Ovary (tissue), 10 donors: ENCODE measurements at places on chromosomes 3 and 15.
A peak's percentile ranks its signal among the peaks of the same experiment; 100 is the strongest.

- DNase-seq, result no peak
Measured at GRCh38 chr15:96372554-96372953, 42.1 kb downstream of the NR2F2 start.

DNA sequence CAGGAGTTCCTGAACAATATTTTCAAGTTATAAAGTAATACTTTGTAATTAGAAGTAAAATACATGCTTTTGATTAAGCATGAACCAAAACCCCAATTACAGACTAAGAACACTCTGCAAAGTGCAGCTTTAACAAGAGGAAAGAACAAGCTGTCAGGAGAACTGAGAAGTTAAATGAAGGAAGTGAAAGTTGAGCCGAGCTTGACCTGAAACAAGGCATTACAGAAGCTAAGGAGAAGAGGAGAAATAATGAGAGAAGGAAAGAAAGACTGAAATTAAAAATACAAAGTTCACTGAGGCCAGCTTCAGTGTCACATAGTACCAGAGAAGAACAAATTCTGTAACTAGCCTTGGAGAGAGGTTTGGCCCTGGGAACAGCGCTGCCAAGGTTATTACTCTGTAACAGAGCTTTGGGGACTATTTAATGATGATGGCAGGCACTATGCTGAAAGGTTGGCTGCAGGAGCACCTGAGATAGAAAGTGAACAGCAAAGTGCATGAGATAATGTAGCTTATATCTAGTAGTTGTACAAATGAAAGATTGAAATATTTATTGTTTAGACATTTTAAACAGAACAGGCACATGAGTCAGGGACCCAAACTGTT lies 241.9 kb upstream of the PEX5L start:
- DNase-seq, result no peak

GRCh38 chr3:172201870-172202236 lies 162.5 kb downstream of the FNDC3B start:
- DNase-seq, result no peak

- no peak for DNase-seq
Measured at GRCh38 chr3:69065318-69065964, 13.3 kb upstream of the TMF1 start.

DNA sequence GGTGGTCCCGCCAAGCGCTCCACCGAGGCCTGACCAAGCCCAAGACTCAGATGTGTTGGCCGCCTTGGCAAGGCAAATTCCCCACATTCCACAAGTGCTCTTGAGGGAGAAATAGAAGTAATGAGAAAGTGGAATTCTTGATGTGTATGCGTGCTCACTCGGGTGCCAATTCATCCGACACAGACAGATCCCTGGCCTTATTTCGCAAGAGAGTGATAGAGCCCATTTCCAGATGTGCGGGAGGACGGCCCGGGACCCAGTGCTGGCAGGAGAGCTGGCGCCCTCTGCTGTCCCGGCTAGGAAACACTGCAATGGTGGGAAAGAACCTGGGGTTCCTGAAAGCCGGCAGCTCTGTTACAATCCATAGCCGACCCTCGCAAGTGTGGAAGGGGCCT lies 76.0 kb downstream of the HMG20A start:
- peak; percentile 89 for DNase-seq

DNA sequence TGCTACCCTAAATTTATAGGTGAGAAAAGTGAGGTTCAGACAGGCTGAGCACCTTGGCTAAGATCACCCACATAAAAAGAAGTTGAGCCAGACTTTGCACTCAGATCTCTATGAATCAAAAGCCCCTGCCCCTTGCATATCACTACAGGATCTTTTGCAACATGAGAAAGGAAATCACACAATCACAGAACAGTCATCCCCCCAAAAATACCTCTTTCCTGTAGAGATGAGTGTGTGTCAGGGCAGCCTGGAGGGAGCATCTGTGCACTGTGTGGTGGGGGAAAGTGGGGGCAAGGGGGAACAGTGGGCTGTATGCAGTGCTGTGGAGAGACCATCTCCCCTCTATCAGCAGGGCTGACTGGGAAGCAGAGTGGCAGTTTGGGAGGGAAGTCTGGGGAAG lies 46.6 kb downstream of the EPHB3 start:
- no peak for DNase-seq

DNA sequence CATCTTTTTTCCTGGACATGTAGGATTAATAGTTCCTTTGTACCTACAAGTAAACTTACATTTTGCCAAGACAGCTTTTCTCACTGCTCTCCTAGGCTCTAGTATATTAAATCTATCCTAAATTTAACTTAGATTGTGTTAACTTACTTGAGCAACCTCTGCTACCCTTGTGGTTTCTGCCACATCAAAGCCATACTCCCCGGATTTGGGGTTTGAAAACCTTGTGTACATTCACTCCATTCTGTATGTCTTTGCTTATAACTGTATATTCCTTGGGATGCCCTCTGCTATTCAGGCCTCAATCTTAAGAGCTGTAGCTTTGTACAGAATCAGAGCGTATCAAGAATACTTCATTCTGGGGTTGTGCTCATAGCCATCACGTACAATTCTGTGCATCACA lies 60.4 kb downstream of the ARIH1 start:
- no peak for DNase-seq

- DNase-seq, result no peak
Measured at GRCh38 chr3:196514350-196514716, 813 bp downstream of the SMCO1 start.

- DNase-seq, result no peak
Measured at GRCh38 chr3:2948882-2949281, 161.3 kb downstream of the IL5RA start.

- no peak for DNase-seq
Measured at GRCh38 chr3:65837604-65838003, 201.1 kb downstream of the MAGI1 start.

DNA sequence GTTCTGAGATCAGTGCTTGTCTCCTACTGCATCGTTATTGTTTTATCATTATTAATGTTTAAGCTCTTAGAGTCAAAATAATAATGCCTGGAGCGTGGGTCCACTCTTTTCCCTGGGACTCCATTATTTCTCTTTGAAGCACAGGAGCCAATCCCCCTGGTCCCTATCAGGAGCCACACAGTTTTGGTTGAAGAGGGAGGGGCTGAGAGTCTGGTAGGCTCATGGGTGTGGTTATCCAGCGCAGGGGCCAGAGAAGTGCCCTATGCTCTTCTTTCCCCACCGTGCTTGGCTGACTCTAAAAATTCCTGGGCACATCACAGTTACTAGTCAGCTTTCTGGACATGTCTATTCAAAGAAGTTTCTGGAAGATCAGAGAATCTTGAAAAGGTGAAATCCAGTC lies 121.5 kb downstream of the DNAJB8 start:
- DNase-seq, result no peak

GRCh38 chr3:13053420-13053819 lies 19.8 kb downstream of the IQSEC1 start:
- DNase-seq, result no peak

- DNase-seq, result peak; percentile 37
Measured at GRCh38 chr3:47578119-47578632, 489 bp downstream of the CSPG5 start.

- DNase-seq, result no peak
Measured at GRCh38 chr3:124607163-124607562, 123.1 kb upstream of the UMPS start.

DNA sequence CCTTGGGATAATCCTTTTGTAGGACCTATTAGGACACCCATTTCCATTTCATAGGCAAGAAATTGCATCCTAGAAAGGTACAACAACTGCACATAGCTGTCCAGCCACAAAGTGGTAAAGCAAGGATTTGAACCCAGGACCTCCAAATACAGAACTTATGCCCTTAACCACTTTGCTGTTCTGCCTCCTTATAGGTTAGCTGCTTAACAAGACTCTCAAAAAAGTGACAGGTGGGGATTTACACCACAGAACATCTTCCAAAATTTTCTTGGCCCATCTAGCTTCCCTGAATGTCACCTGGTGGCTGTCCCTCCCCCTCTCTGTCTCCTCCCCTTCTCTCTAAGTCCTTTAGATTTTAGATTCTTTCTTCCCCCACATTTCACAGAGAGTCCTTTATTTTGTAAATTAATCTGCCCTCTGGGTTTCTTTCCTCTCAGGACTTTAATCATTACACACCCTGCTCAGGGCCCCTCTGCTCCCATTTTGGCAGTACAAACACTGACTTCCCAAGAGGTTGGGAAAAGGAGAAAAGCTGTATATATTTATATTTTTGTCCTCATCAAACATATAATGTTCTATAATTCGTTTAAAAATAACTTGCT lies 120.6 kb downstream of the CPNE4 start:
- DNase-seq, result no peak

GRCh38 chr15:99504071-99504822 lies 61.5 kb upstream of the MEF2A start:
- no peak for DNase-seq

DNA sequence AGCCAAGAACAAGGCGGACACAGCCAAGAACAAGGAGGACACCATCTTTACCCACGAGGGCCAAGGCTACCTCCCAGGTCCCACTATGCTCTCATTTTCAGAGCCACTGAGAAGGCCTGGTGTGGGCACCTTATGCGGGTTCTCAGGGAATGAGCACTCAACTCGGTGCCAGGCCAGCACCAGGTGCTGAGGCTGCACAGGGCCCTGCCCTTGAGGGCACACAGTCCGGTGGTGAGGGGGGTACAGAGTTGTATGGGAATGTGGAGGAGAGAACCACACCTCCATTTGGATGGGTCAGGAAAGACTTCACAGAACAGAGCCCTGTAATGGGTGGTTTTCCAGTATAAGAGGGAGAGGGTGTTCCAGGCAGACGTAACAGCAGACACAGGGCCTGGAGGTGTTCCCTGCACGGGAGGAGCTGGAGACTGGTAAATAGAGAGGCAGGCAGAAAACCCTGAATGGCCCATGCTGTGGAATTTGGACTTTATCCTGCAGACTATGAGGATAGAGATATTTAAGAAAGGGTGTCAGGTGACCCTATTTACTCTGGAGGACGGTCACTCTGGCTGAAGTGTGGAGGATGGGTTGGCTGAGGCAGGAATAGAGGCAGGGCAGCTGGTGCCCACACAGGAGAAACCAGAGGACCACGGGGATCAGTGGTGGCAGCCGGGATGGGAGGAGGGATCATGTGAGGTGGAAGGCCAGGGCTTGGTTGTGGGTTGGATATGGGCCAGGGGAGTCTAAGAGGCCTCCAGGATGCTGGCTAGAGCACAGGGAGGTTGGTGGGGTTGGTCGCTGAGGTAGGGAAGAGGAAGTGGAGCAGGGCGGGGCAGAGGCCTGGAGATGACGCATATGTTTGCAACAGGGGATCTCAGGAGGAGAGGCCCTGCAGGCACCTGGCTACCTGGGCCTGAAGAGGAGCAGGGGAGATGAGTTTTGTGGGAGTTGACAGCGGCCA lies 34.6 kb downstream of the CRABP1 start:
- no peak for DNase-seq

GRCh38 chr3:101574388-101575112 lies 570 bp downstream of the PCNP start:
- DNase-seq, result peak; percentile 65

GRCh38 chr3:68033867-68034266 lies 379.5 kb upstream of the SUCLG2 start:
- no peak for DNase-seq

DNA sequence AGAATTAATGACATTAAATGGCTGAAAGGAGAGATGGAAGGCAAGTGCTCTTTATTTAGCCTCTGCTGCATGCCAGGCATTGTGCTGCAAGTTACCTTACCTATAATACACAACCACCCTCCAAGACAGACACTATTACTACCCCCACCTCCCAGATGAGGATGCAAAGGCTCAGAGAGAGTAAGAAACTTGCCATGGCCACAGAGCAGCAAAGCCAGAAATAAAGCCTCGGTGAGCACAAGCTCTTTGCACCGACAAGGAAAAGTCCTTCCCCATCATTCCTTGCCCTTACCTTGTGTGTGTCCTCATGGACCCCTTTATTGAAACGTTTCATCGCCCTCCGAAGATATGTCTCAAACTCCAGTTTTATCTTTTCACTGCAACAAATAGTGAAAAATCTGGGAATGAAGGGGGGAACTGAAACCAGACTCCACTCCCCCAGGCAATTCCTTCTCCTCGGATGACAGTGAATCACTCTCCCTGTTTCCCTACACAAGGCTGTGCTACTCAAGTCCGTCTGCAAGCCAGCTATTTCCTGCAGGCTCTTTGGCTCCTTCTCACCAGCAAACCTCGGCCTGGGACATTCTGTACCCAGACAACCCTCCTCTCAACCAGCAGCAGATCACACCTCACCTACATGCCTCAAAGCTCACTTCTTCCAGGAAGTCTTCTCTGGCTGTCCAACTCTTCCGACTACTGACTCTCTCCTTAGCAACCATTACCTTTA lies 11.4 kb downstream of the XPC start:
- DNase-seq, result no peak

GRCh38 chr15:93954985-93955571 lies 276.3 kb upstream of the MCTP2 start:
- DNase-seq, result no peak

GRCh38 chr3:94303897-94304296 lies 241.0 kb downstream of the NSUN3 start:
- DNase-seq, result no peak

GRCh38 chr15:40436116-40436891 lies 4.4 kb upstream of the BAHD1 start:
- DNase-seq, result peak; percentile 73

GRCh38 chr3:188154809-188155574 lies 1.0 kb downstream of the LPP start:
- no peak for DNase-seq

GRCh38 chr3:16319307-16319706 lies 54.3 kb downstream of the OXNAD1 start:
- DNase-seq, result no peak

DNA sequence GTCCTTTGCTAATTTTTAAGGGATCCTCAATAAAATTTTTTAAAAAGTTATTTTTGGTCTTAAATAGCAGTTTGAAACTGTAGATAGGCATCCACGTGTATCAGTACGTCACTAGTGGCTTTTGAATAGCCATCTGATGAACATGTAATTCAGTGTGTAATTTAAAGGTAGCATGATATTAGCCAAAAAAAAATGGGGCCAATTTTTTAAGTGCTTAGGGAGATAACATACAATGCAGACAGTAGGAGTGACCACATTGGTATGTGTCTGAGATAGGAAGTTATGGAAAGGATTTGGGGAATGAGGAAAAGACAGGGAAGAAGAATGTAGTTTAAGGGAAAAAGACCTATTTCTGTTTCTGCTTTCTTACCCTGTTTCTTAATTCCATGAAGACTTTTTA lies 2.5 kb downstream of the AP4E1 start:
- DNase-seq, result no peak
